GM13976 (cell line): ENCODE measurements at places on chromosomes 1 and 21.

- no peak for DNase-seq
These were observed 20.9 kb downstream of the POFUT2 start for GRCh38 chr21:45266518-45267389.

DNA sequence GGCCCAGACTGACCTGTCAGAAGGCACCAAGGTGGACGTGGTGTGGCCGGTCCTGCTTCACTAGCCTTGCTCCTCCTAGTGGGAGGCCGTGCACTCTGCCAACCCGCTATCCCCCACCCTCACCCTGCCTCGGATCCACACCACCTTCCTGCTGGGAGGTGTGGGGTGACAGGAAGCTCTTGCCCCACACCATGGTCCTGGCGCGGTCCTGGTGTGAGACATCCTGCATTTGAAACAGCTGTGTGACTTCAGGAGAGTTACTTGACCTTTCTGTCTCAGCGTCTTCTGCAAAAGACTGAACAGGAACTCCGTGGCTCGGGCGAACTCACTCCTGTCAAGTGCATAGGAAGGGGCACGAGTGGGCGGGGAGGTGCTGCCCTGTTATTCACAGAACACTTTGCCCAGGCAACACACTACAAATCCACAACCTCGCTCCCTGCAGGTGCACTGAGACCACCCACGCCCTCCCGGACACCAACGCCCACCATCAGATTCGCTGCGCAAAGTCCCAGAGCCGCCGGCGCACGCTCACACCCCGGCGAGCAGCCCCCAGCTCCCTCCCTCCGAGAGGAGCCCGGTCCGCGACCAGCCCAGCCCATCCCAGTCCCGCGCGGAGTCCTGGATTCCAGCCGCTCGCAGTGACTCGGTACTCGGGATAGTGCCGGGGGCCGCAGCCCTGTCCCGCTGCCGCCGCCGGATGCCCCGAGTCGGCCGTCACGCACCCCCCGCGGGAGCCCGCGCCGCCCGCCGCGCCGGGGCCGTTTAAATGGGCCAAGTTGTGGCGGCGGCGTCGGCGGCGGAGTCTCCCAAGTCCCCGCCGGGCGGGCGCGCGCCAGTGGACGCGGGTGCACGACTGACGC, at the start of gene SAMD11:
TSS of gene SAMD11 (plus strand) at position 793 of the 860 bp plus-strand sequence. CDS start 509 bp downstream, outside the sequence.
- DNase-seq = no peak

DNA sequence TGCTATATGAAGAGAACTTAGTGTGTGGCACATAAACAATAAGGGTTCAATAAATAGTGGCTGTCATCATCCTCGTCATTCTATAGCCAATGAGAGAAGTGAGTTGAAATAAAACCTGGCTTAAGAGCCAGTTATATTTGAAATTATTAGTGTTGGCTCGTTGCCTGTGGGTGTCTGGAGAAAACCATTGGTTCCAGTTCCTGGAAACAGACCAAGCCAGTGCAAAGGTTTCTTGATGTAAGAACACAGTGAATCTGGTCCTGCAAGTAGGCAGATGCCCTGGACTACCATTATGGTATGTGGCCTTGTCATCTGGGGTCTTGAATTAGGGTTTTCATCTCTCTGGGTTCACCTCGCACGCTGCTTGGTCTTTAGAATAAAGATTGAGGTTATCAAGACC, 43.3 kb downstream of the URB2 start:
- DNase-seq = no peak

DNA sequence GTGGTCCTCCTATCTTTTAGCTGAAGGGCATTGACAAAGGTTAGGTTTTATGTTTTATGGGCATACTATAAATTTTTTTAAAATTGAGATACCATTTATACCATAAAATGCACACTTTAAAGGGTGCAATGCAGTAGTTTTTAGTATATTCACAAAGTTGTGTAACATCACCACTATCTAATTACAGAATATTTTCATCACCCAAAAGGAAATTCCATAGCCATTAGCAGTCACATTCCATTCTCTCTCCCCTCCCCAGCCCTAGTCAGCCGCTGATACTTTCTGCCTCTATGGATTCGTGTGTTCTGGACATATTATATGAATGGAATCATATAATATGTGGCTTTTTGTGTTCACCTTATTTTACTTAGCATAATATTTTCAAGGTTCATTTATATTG, 135.8 kb upstream of the B3GALT2 start:
- DNase-seq = no peak

DNA sequence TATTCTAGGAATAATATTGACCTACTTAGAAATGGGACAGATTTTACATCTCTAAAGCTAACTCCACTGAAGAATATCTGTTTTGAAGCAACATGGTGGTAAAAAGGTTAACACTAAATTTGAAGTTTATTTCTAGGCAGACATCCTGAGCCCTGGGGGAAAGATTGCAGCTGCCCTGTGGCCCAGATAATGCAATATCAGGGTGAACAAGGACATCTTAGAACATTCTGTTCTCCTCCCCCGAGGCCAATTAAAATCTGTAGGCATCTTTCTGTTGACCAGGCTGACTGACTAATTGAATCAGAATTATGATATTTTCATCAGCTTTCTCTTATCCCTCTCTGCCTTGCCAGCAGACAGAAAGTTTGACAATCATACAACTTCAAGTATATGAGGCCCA, 149.8 kb upstream of the DUSP10 start:
- no peak for DNase-seq

DNA sequence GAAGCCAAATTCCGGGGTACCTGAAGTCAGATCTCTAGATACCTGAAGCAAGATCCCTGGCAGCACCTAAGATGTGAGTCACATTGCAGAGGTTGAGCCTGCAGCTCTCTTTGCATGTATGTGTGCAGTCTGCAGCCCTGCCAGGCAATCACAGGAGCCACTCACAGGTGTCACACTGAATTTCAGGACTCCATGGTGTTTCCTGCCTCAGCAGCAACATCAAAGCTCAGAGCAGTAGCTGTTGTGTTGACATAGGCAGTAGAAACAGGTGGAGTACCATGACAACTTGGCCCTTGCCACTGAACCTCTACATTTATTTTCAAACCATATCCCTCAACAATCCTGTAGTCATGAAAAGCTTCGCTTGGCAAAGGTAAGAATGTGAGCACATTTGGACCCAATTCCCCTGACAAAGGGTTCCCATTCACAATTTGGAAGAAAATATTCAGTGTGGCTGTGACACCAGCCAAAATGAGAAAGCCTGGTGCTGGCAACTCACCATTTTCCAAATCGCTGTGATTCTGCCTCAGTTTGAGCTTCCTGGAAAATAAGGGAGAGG, 419.8 kb upstream of the NFIA start:
- no peak for DNase-seq

DNA sequence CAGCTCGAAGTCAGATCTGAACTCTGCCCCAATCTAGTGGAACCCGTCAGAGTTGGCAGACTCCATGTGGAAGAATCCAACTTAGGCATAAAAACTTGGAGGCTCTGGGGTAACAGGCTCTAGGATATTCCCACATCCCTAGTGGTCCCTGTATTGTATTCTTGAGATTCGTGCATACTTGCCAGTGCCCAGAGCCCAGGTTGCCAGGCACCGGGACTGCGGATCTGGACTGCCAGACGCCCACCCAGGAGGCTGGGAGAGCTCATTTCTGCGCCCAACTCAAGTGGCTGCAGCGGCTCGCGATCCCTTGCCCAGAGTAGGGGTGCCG, 1.1 kb downstream of the GRIK1 start:
- DNase-seq = no peak

- DNase-seq = no peak
These were observed 78.7 kb downstream of the PTPRC start for GRCh38 chr1:198717510-198717909.

DNA sequence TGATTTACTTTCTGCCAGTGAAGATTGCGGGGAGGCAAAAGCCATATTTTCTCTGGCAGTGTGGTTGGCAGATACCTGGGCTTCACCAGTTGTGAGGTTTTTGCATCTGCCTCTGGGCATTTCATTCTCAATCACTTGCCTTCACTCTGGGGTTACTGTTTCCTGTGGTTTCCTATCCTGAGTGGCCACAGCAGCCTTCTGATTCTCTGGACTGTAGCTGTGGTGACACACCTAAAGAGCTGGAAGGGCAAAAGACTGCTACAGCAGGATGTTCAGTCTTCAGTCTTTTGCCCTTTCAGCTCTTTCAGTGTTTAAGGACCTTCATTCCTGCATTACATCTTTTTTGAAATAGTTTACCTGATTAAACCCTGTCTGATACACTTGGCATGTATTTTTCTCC, 50.5 kb upstream of the GPR52 start:
- DNase-seq = no peak
